ENCODE measurements at places on chromosomes 5 and 9.

GRCh38 chr5:76718381-76718832, 2.5 kb downstream of the F2R start:
- peak; percentile 66 for DNase-seq

GRCh38 chr5:167592114-167592513, 699.3 kb upstream of the WWC1 start:
- no peak for DNase-seq

GRCh38 chr5:148306446-148306845, 5.8 kb upstream of the SPINK7 start:
- no peak for DNase-seq

DNA sequence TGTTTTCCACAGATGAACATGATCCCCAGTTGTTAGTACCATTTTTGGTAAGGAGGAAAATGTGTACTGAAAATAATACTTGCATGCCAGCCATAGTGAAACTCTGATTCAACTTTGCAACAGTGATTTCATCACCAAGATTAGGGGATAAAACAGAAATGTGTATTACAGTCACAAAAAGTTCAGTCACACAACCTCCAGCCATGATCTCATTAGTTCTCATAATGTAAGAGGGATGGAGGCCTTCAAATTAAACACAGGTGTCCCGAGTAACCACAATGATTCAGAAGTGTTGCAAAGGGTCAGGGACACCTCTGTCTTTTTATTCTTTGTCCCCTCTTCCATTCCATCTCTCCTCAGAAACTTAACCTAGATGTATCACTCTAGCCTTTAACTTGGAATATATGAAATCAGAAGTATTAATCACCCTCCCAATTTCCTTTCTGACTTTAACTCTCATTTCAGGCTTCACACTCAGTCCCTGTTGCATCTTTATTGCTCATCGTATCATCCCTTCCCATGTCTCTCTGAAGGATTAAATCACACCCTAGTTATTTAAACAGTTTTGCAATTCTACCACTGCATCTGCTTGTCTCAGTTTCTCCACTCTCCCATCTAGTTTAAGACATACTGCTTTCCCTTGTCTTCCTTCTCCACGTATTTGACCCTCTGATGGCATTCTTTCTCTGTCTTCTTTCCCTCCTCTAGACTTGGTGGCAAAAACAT, 291.2 kb downstream of the ADAMTS6 start:
- DNase-seq: peak; percentile 99

DNA sequence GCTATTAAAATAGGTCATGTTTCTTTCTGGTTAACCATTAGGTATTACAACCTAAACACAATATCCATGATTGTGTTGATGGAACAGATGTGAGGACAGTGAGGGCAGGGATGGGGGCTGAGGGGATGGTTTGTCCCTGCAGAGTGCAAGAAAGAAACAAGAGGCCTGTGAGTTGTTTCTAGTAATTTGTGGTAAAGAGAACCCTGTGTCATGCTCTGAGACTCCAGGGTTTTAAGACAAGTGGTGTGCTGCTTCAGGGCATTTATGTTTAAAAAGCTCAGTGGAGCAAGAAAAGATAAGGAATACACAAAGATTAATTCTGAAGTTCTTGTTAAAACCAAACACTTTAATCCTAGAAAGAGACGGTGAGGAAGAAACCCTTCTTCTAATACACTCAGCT, 656.5 kb downstream of the TLE1 start:
- DNase-seq: peak; percentile 19

- no peak for DNase-seq
Measured at GRCh38 chr5:161258438-161258837, 288.1 kb downstream of the GABRB2 start.

DNA sequence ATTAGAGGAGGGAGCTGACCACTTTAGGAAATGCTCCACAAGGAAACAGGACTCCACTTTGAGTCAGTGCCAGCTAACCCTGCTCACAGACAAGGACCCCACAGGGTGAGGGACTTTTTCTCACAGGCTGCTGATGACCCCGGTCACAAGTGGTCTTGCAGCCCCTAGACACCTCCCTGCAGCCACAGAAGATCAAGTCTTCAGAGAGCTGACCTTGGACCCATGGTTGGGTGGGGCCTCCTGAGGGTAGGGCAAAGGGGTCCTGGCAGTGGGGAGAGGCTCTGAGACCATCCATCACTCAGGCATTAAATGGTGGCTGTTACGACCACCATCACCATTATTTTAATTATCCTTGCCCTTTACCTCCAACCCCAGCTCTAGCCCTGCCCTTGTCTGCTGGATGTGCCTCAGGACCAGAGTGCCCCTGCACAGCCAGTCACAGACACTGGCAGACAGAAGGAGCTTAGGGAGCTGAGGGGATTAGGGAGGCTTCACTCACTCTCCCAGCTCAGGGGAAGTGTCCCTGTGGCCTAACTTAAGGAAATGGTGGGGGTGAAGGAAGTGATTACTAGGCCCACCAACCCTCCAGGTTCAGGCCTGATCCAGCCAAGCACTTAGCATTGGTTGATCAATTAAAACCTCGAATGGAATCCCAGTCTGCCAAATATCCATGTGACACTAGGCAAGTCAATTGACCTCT, 1.6 kb downstream of the ACSL6 start:
- no peak for DNase-seq

DNA sequence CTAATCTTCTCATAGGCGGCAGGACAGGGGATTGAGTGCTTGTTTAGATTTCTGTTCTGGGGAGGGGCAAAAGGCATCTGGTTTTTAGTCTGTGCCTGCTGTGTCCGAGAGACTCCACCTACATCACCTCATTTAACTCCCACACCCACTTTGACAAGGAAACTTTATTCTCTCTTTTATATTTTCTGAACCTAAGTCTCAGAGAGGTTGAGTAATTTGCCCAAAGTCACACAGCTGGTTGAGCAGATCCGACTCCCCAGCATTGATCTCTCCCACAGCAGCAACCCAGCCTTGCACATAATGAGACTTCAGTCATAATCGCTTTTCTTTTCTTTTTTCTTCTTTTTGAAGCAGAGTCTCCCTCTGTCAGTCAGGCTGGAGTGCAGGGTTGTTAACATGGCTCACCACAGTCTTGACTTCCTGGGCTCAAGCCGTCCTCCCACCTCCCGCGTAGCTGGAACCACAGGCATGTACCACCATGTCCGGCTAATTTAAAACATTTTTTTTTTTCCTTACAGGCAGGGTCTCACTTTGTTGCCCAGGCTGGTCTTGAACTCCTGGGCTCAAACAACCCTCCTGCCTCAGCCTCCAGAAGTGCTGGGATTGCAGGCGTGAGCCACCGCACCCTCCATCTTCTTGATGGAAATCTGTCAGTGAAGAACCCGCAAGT, 36.5 kb upstream of the ANKRD33B start:
- DNase-seq: no peak

GRCh38 chr5:57221049-57221568, 47.2 kb downstream of the GPBP1 start:
- DNase-seq: peak; percentile 77

DNA sequence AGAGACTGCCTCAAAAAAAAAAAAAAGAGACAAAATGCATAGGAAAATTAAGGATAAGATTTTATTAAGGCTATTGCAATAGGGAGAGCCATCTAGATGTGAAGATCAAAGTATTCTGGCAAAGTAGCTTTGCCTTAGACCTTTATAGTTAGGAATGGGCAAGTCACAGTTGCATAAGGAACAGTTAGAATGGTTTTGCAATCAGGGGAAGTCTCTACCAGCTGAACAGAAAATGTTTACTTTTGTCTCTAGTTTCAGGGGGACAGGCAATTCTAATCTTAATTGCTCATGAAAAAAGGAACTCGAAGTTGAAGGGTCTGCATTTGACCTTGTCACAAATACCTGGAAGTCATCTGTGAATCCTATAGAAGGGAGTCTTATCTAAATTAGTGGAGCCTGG, 13.1 kb upstream of the ATP6V1G1 start:
- DNase-seq: no peak

GRCh38 chr9:134970719-134971118, 53.0 kb upstream of the FCN1 start:
- no peak for DNase-seq

- no peak for DNase-seq
Measured at GRCh38 chr9:86670536-86670935, 276.8 kb downstream of the GAS1 start.

- peak; percentile 73 for DNase-seq
Measured at GRCh38 chr9:132878695-132879456, at the start of gene SPACA9. SPACA9 (plus strand) TSS chr9:132878898; CDS start chr9:132883948, 5,050 bp downstream.

- no peak for DNase-seq
Measured at GRCh38 chr9:135309763-135310125, 169.8 kb upstream of the PPP1R26 start.

- no peak for DNase-seq
Measured at GRCh38 chr5:60410427-60410826, 289.5 kb downstream of the DEPDC1B start.

DNA sequence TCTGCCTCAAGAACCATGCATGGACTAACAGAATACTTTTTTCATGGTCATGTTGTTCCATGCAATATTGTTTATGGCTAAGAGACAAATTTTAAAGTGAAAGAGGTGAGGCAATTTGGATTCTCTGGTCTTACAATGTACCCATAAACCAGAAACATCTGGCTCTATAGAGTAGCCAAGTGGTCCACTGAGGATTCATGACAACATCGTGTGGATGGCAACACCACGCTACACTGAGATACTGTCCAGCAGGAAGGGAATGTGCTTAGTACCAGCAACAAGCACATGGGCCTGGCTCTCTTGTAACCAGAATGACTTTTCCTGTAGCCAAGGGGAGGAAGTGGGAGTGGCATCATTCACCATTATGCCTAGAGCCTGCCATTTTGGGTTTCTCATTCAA, 218.2 kb downstream of the GADD45G start:
- DNase-seq: no peak

- DNase-seq: no peak
Measured at GRCh38 chr9:101711330-101711941, 27.0 kb downstream of the GRIN3A start.

DNA sequence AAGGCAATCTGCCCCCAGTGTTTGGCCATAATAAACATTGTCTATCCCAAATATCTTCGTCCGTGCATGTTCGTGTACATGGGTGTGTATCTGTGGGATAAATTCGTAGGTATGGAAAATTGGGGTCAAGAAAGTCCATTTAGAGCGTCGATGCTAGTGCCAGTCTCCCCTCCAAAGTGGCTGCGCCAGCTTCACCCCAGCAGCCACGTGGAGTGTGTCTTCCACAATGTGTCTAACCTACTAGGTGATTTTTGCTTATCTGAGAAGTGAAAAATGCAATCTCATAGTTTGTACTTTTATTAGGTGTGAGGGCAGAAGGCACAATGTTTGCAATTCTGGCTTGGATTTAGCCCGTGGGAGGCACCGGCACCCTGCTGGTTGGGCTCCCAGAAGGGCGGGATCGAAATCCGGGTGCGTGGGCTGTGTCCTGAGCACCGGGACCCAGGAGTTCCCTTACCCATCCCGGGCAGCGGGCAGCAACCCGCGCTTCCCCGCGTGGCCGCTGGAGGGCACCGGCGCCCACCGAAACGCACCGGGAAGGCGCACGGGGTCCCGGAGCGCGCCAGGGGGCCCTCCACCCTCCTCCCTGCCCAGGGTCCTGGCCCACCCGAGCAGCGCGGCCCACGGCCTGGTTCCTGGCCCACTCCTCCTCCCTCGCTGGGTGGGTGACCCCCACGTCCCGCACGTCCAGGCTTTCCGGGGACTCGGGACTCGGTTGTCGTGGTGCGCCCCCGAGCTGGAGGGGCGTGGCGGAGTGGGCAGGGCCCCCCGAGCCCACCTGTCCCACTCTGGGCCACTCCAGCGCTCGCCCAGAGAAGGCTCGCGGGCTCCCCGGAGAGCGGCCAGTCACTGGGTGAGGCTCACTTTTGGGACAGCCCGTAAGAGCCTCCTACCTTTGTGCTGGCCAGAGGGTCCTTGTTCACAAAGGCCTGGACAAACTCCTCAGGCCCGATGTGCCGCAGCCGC, 55.4 kb upstream of the RNF130 start:
- DNase-seq: peak; percentile 17

GRCh38 chr9:126673689-126674364, 60.1 kb downstream of the LMX1B start:
- peak; percentile 6 for DNase-seq

GRCh38 chr9:22332202-22332601, 114.4 kb upstream of the DMRTA1 start:
- DNase-seq: no peak

DNA sequence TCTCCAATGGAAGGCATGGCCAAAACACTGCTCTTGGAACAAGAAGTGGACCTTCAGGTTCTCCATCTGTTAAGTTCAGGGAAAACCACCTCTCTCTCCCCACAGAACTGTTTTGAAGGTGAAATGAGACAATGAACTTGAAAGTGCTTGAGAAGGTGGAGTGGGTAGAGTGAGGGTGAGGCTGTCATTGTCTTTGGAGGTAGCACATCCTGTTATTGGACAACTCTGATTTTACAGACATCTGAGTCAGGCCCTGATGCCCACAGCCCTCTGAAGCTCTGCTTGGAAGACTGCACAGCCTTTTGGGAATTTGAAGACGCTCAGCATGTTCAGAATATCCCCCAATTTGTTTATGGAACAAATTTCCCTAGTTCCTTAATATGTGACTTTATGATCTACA, 27.6 kb upstream of the TEX48 start:
- no peak for DNase-seq

DNA sequence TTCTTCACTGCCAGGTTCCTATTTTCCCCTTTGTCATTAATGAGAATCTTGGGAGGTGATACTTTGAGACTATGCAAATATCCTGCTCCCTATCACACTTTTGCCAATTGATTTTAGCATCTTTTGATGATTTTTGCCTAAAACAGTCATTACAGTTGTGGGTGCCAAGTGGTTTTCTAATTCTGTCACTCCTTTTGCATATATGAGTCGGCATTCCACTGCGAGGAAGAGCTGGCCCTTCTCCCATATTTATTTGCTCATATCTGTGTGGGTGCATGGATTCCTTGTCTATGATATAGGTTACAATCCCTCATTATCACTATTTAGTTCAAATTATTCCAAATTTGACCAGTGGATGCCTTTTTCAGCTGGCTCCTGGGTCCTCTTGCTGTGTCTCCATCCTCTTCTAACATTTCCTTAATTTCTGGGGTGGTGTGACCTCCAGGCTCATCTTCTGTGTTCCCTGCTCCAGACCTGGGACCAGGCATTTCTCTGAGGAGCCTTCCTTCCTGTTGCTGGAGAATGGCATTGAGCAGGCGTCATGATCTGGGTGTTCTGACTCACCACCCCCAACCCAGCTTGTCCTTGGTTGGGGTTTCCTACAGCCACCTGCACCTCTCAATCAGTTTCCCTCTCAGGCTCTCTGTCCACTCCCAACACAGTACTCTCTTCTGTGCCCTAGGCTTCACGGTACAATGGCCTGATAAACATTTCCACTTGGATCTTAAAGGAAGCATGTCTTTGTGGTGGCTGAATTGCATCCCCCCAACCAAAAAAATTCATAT, 106.7 kb downstream of the NXNL2 start:
- DNase-seq: no peak

- DNase-seq: no peak
Measured at GRCh38 chr9:111916234-111916645, 19.6 kb downstream of the UGCG start.

- no peak for DNase-seq
Measured at GRCh38 chr9:120820095-120820494, 22.6 kb downstream of the PSMD5 start.

GRCh38 chr9:95012035-95012708, 285.7 kb downstream of the AOPEP start:
- DNase-seq: no peak

Measured in cardiac fibroblast (primary cell).